Activated CD4-positive, CD25-positive, alpha-beta regulatory T cell treated with anti-CD3 and anti-CD28 coated beads, Interleukin-2, amount 50 U/mL, for 72 hours (primary cell): ENCODE measurements at places on chromosomes 12 and 14.

- DNase-seq: no peak
Observed at GRCh38 chr14:32821964-32822653, 116.6 kb upstream of the NPAS3 start.

- no peak for DNase-seq
Observed at GRCh38 chr12:88923631-88924030, 343.4 kb upstream of the KITLG start.

DNA sequence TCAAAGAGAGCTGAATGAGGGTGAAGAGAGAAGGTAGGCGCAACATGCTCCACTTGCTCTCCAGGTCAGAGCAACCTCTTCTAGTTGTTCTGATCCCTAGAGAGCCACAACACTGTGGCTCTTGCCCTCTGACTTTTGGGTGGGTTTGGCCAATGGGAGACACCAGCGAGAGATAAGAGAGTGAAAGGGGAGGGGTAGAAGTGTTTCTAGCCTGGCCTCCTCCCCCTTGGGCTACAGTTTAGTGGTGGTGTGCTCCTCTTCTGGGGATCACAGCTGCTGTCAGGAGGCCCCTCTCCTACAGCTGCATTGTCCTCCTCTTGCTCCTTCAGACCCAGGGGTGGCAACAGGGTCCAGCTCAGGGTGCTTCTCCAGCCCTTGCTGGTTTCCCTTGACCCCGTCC is 454.8 kb downstream of the FUT8 start:
- no peak for DNase-seq

DNA sequence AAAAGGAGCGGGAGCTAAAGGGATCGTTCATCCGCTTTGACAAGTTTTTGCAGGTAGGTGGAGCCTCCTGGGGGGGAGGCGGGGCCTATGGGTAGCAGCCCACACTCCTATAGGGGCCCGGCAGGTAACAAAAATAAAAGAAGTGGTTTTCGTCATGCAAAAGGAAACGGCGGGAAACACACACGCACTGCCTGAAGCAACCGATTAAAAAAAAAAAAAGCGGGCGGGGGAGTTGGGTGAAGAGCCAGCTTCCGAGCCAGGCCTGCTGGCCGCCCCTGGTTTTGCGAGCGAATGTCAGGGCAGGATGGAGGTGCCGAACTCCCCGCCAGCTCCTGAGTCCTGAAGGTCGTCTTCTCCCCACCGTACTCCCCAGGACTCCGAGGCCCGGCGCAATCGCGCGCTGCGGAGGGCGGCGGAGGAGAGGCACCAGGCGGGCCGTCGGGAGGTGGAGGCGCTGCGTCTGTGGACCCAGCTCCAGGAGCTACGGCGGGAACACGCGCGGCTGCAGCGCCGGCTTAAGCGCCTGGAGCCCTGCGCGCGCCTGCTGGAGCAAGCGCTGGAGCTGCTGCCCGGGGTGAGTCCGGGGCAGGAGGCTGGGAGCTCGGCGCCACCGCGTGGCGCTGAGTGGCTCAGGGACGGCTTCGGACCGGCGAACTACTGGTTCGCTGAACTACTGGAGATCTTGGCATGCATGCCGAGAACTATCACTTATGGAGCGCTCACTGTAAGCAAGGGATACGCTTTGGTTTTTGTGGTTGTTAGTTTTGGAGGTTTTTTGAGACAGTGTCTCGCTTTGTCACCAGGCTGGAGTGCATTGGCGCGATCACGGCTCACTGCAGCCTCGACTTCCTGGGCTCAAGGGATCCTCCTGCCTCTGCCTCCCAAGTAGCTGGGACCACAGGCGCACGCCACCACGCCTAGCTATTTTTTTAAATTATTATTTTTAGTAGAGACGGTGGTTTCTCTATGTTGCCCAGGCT is 3.6 kb downstream of the CFAP73 start:
- peak; percentile 58 for DNase-seq

DNA sequence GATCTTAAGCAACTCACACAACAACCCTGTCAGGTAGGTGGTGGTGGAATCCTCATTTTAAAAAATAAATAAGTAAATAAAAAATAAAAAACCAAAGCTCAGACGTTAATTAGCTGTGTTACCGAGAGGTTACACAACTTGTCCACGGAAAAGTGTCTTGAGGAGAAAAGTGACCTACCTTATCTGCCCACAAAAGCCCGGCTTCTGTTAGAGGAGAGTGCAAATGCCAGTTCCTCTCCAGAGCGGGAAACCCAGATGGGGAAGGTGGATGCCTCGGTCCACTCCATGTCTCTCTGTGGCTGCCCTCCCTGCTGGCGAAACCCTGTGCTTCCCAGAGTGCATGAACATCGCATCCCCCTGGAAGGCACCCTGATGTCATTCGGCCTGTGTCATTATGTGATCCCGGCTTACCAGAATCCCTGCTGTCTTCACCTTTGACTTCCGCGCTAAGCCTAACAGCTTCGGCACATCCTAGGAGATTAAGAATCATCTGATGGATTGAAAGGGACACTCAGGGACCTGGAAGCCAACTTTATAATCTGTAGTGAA is 6.4 kb downstream of the MLXIP start:
- no peak for DNase-seq

- DNase-seq: peak; percentile 31
Observed at GRCh38 chr12:1907652-1908611, 10.5 kb downstream of the CACNA2D4 start.

DNA sequence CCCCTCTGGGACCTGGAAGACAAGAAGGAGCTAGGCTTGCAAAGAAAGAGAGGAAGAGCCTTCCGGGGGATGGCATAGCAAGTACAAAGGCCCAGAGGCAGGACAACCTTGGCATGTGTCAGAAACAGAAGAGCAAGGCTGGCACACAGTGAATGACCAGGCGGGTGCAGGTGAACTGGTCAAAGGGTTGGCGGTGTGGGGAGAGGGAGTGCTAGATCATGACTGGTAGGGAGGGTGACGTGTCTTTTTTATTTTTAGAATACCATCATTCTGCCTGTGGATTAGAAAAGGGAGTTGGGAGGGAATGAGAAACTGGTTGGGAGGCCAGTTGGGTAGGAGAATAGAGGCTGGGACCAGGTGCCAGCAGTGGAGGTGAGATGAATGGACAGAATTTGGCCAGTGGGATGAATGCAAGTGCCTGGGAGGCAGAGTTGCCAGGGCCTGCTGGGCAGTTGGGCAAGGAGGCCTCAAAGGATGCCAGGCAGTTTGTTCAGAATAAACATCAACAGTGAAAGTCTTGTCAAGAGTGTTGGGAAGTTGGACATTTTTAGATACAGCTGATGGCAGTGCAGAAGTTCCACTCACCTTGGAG is 168.3 kb downstream of the CACNA1C start:
- DNase-seq: no peak

DNA sequence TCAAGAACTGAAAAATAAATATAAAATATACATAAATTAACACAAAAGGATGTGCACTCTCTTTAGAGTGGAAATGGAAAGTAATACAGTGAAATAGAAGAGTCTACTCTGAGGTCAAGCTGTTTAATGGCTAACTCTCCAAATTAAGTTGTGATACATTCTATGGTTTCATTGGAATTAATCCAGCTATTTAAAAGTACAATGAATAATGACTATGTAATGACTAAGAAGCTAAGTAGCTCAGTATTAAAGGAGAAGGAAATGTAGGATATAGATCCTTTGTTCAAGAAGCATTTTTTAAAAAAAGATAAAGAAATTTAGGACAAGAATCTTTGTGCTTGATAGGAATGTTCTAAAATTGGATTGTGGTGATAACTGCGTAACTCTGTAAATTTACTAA is 85.3 kb downstream of the LRP6 start:
- DNase-seq: no peak

DNA sequence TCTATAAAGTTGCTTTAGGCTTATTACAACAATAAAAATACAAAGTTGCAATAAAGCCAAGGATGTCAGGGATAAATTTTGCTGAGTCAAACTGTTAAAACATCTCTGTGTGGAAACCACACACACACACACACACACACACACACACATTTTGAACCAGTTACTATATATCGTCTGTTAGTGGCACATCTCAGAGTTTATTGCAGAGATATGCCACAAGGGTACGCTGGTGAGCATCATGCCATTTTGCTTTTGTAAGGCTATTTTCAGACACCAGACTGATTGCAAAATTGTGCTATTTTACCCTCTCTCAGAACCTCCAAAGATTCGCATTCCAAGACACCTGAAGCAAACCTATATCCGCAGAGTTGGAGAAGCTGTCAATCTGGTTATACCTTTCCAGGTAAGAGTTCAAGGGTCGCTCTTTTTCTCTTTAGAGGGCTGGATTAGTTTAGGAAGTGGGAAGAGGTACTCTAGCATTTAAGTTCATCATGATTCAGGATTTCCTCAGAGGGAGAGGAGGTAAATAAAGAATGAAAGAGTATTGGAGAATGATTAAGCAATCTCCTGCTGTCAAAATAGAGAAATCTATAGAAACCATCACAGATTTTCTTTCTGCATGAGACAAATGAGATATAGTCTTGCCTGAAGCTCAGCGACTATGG is 27.3 kb upstream of the CHPT1 start:
- DNase-seq: no peak

GRCh38 chr14:39085933-39086332 is 17.1 kb downstream of the SEC23A start:
- DNase-seq: no peak

GRCh38 chr14:20612403-20612802 is 21.2 kb upstream of the RNASE12 start:
- no peak for DNase-seq

DNA sequence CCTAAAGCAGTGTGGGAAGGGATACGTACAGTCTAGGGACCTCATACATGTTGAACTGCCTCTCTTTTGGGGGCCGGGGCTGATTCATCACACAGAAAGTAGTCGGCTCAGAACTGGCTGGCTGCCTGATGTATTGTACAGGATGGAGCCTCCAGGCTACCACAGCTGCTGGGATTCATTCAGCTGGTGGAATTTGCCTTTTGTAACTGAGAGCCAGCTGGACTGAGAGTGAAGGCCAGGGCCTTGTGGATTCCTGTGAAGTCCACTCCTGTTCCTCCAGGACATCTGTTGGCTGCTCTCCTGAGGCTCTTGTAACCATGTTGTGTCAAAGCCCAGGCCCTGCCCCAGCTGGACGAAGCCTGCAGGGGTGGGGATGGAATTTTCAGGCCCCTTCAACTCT is 116.3 kb upstream of the PRICKLE1 start:
- DNase-seq: no peak

DNA sequence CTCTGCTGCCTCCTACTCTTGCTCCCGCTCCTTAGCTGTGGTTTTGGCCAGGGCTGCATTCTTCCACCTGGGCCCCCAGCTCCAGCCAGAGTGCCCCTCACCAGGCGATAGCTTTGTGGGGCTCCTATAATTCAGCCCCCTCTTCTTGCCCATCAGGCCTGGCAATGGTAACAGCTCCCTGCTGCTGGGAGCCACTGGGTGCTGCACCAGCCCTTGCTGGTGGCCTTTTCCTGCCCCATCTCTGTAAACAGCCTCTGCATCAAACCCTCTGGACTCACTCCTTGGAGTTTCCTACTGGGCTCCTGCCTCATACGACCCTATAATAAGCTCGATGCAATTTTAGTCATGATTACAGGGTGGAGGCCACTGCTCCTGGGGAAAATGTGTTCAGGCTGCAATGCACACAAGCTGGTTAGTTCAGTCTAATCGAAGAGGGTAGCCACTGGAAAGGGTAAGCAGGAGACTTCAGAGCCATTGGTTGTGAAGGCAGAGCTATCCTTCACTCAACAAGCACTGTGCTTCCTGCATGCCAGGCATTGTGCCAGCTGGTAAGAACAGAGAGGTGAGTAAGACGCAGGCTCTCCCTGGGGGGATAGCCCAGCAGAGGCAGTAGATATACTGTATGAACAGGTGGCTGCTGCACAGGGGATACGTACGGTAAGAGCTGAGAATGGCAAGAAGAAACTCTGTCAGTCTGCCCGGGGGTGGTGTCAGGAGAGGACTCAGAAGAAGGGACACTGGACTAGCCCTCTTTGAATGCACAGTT is 24.7 kb downstream of the CLMN start:
- DNase-seq: no peak

DNA sequence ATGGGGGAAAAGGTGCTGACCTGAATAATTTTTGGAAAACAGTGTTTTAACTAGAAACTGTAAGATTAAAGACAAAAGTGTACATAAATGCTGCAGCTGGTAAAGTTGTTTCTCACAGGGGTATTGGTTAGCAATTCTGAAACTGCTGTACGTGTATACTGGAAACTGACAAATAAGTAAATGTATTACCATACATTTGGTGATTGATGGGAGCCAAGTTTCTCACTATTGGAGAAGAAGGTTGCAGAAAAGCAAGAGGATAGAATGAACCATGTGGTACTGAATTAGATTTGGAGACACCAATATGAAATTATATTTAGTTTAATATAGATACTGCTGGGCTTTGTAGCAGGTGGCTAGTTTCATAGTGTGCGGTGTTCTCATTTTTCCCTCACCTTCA is 19.6 kb upstream of the FBXO33 start:
- DNase-seq: no peak

DNA sequence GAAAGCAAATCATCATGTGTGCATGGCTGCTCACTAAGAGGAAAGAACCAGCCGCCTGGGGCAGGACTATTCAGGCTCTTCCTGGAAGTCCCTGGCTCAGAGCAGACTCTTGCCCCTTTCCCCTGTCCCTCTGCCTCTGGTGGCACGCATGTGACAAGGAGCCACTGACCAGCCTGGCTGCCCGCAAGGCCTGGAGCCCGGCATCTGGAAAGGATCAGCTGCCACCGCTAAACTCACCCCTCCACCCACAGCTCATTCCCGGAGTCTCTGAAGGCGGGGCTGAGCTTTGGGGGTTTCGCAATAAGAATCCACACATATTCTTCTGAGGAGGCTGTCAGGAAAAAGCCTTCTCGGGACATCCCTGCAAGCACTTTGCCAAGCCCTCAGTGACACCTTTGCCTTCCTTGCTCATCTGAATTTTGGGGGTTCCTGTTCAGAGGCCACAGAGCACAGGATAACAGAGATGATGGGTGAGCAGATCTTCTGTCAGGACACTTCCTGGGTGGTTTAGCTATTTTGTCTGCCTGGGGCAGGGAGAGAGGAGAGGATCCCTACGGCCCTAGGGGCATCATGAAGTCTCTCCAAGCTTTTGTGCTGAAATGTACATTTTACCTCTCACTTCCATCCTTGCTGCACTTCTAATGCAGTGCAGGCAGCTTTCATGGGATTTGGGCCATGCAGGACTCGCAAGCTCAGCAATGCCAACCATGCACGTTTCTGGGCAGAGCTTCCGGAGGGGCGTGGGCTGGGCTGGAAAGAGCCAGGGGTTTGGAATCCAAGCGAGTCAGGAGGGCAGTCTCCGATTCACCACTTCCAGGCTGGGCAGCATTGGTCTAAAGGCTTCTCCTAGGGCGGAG is 124.8 kb upstream of the MAP1LC3B2 start:
- DNase-seq: no peak

- DNase-seq: no peak
Observed at GRCh38 chr14:74793506-74794155, 30.5 kb downstream of the YLPM1 start.
